Right lobe of liver (tissue), 6 donors: ENCODE measurements at places on chromosomes 1 and 21. TPM values are rescaled to one million over a fixed set of nuclear protein-coding genes. Genes with fewer than 3 reads are reported as not detected.
A peak's percentile ranks its signal among the peaks of the same experiment; 100 is the strongest.

DNA sequence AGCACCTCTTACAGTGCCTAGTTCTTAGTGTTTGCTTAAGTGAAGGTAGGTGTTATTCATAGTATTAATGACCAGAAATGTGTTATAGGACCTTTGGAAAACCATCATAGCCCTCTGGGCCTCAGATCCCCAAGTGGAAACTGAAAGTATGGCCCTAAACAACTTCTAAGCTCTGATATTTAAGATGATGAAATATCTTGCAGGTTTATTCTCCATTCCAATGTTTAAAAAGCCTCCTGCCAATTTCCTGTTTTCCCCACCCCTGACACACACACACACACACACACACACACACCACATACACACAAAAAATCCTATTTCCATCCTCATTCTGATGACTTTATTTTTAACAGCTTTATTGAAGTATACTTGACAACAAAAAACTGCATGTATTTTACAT lies 108.2 kb downstream of the DIRAS3 start:
- no peaks in the 10 kb centered on the region for H3K36me3 ChIP-seq
- no peak overlapping the region for H3K4me3 ChIP-seq
- H3K27ac ChIP-seq = no peak overlapping the region
- DNase-seq = no peak
- H3K4me1 ChIP-seq = no peaks in the 10 kb centered on the region

GRCh38 chr1:157166590-157166989 lies 28.4 kb upstream of the ETV3 start:
- H3K36me3 ChIP-seq = no peaks in the 10 kb centered on the region
- no peak overlapping the region for H3K4me3 ChIP-seq
- H3K4me1 ChIP-seq = no peaks in the 10 kb centered on the region
- no peak overlapping the region for H3K27ac ChIP-seq
- no peaks in the 10 kb centered on the region for H3K27me3 ChIP-seq
- no peak for DNase-seq

GRCh38 chr1:14661222-14661621 lies 62.7 kb downstream of the KAZN start:
- no peak for DNase-seq
- H3K36me3 ChIP-seq = no peaks in the 10 kb centered on the region

Gene MRPL9
- total RNA-seq = 28.5 TPM

Gene FMOD
- total RNA-seq = 9.0 TPM

DNA sequence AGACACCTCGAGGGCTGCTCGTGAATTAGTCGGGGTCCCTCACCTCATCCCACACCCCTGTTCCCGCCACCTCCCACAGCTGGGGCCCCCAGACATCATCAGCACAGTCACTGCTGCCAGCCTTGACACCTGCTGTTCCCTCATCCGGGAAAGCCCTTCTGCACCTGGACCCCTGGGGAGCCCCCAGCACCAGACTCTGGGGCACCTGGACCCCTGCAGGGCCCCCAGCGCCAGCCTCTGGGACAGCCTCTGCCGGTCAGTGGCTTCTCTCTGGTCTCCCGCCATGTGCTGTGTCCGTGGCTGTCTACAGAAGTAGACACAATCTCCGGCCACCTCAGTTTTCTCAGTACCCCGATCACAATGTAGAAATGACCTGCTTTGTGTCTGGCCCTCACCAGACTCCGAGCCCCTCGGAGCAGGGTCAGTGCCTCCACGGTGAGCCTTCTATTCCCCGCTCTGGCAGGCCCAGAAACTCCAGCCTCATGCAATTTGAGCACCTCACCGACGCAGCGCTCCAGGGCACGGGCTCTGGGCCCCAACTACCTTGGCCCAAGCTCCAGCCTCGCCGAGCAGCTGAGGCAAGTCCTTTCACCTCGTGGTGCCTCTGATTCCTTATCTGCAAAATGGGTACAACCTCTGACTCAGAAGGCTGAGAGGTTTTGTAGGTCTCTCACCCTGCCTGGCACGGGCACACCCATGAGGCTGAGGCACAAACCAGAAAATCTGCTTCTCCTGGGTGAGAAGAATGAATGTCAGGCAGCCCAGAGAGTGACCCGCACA lies 84.7 kb downstream of the RIPK4 start:
- H3K4me1 ChIP-seq = peaks cover 12% of the 10 kb centered on the region
- no peak overlapping the region for H3K27ac ChIP-seq
- H3K36me3 ChIP-seq = no peaks in the 10 kb centered on the region
- no peak for DNase-seq
- H3K27me3 ChIP-seq = no peaks in the 10 kb centered on the region
- no peak overlapping the region for H3K4me3 ChIP-seq

DNA sequence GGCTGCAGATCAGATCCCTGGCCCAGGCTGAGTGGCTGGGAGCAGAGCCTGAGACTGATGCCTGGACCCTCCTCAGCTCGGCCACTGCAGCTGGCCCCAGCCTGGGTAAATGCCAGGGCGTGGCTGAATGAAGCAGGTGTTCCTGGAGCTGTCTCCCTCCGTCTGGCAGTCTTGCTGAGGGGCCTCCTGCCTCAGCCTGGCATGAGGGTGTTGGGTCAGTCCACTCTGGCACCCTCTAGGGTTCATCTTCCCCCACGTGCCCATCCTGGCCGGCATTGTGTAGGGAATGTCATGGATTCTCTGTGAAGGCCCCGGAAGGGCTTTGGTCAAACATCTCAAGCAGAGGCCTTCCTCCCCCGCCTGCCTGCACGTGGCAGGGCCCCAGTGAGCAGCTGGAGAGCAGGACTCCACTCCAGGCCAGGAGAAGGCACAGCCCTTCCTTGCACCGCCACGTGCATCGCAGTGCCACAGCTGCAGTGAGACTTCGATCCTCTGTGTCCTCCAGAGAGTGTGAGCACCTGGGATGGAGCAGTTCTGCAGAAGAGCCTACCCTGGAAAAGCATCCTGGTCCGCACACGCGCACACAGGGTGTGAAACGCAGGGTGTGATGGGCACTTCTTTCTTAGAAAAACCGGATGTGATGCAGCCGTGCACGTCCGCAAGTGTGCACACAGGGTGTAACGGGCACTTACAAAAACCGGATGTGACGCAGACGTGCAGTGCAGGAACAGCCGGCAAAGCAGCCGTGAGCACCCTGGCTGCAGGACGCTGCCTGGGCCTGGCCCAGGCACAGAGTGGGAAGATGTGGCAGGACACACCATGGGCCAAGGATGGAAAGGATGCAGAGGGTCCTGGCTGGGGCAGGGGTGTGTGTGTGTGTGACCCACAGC lies 4.6 kb upstream of the KRTAP10-4 start:
- DNase-seq = no peak
- no peak overlapping the region for H3K4me3 ChIP-seq
- no peaks in the 10 kb centered on the region for H3K36me3 ChIP-seq
- no peak overlapping the region for H3K27ac ChIP-seq
- no peaks in the 10 kb centered on the region for H3K4me1 ChIP-seq

Gene CNN3
- total RNA-seq = 90.5 TPM

GRCh38 chr1:6260961-6261614 lies at the start of gene GPR153:
TSS of gene GPR153 (minus strand) at chr1:6261098. CDS start at chr1:6254905, 6,193 bp downstream.
- DNase-seq = peak; percentile 56
- H3K27me3 ChIP-seq = no peaks in the 10 kb centered on the region
- H3K4me1 ChIP-seq = no peaks in the 10 kb centered on the region
- no peaks in the 10 kb centered on the region for H3K36me3 ChIP-seq

DNA sequence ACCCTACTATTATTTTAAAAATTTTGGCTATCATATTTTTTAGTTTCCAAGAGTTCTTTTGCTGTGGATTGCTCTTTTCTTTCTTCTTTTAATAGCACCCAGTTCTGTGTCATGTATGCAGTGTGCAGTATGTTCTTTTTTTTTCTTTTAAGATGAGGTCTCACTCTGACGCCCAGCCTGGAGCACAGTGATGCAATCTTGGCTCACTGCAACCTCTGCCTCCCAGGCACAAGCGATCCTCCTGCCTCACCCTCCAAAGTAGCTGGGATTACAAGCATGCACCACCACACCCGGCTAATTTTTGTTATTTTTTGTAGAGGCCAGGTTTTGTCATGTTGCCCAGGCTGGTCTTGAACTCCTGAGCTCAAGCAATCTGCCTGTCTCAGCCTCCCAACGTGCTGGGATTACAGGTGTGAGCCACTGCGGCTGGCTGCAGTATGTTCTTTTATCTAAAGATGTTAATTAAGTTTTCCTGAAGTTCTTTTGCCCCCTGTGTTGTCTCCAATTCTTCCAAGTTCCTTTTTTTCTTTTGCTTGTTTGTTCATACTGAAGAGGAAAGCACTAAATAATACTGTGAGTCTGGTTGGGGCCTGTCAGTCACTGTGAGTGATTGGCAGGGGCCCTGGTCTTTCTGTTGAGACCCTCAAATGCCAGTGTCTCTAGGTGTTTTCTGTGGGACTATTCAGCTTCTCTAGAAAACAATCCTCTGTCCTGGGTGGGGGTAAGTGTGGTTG lies 17.5 kb upstream of the TTC22 start:
- H3K27ac ChIP-seq = no peak overlapping the region
- DNase-seq = no peak
- H3K4me3 ChIP-seq = no peak overlapping the region
- H3K4me1 ChIP-seq = no peaks in the 10 kb centered on the region
- no peaks in the 10 kb centered on the region for H3K27me3 ChIP-seq

DNA sequence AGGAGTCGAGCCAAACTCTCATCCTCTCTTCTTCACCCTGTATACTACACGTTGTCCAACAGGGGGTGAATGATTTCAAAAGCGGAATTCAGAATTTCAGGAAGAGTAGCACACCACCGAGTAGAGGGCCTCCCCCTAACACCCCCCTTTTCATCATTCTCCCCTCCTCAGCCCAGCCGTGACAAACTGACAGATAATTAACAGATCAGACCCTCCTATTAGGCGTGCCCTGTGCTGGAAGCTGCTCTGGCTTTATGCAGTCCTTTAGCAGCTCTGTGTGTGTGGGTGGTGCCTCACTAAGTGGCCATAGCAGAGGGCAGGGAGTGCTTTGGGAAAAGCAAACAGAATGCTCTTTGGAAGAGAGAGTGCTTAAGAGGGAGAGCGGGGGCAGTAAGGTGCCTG lies 44.3 kb downstream of the PEX14 start:
- H3K27ac ChIP-seq = no peak overlapping the region
- H3K4me1 ChIP-seq = no peaks in the 10 kb centered on the region
- H3K4me3 ChIP-seq = no peak overlapping the region
- no peaks in the 10 kb centered on the region for H3K36me3 ChIP-seq
- peak; percentile 64 for DNase-seq
- H3K27me3 ChIP-seq = no peaks in the 10 kb centered on the region

- H3K4me1 ChIP-seq = no peaks in the 10 kb centered on the region
- no peak overlapping the region for H3K4me3 ChIP-seq
- no peak for DNase-seq
Measured at GRCh38 chr1:6724517-6725141, 23.0 kb upstream of the DNAJC11 start.

DNA sequence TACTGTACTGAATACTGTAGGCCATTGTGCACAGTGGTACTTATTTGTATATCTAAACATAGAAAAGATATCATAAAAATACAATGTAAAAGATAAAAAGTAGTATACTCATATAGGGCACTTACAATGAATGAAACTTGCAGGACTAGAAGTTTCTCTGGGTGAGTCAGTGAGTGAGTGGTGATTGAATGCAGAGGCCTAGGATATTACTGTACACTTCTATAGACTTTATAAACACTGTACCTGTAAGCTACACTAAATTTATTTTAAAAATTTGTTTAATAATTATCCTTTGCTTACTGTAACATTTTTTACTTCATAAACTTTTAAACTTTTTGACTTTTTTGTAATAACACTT lies 82.5 kb downstream of the FGGY start:
- no peak overlapping the region for H3K27ac ChIP-seq
- no peaks in the 10 kb centered on the region for H3K27me3 ChIP-seq
- no peak overlapping the region for H3K4me3 ChIP-seq
- DNase-seq = no peak
- H3K36me3 ChIP-seq = no peaks in the 10 kb centered on the region

GRCh38 chr21:22725436-22725835 lies 1727.2 kb downstream of the NCAM2 start:
- no peak overlapping the region for H3K4me3 ChIP-seq
- H3K27me3 ChIP-seq = no peaks in the 10 kb centered on the region
- H3K27ac ChIP-seq = no peak overlapping the region
- DNase-seq = no peak
- H3K36me3 ChIP-seq = no peaks in the 10 kb centered on the region
- H3K4me1 ChIP-seq = no peaks in the 10 kb centered on the region

DNA sequence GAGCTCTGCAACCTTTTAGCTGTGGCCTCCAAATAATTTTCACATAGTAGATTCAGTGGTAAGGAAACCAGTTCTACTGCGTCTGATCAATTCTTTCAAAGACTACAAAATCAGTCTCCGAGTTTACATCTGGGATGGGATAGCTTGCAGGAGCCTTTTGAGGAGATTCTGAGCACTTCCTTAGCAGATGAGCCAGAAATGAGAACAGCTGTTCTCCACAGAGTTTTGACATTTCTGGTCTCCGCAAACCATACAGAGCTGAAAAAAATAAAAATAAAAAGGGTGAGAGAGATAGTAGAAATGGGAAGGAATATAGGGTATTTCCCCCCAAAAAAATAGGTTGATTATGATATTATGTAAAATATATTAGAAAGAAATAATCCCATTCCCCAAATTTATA lies 119.3 kb downstream of the LYPLAL1 start:
- no peak overlapping the region for H3K27ac ChIP-seq
- H3K27me3 ChIP-seq = no peaks in the 10 kb centered on the region
- peaks cover 7% of the 10 kb centered on the region for H3K4me1 ChIP-seq

DNA sequence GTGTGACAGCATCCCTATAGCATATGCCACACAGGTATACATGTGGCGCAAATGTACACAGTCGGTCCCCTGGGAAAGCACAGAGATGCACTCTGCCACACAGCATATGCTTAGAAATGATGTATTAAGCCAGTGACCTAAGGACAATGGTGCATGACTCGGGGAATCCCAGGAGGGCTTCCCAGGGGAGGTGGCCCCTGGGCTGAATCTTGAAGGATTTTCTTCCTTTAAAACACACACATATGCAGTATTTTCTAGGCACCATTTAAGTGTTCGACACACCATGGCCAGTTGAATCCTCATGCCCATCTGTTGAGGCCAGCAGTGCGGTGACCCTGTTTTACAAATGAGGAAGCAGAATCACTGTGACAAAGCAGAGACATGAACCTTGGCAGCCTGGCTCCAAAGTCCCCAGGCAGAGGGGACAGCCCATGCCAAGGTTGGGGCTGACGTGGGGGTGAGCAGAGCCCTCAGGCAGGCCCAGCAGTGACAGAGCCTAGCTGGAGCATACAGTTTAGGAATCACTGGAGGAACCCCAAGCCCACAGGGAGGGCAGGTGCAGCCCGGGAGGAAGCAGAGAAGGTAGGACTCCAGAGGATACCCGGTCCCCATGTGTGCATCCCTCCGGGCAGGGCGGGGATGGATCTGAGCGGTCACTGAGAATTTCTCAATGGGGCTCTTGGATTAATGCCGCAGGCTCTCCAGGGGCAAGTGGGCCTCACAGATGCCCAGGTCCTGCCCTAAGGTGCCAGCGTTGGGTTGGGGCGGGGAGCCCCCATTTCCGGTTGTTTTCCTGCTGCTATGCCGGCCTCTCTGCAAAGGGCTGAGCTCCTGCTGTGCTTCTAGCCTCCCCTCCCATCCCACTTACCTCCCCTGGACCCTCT lies 28.4 kb downstream of the WNT3A start:
- no peaks in the 10 kb centered on the region for H3K27me3 ChIP-seq
- no peaks in the 10 kb centered on the region for H3K4me1 ChIP-seq
- no peak overlapping the region for H3K27ac ChIP-seq
- DNase-seq = no peak
- H3K36me3 ChIP-seq = no peaks in the 10 kb centered on the region
- H3K4me3 ChIP-seq = no peak overlapping the region

Gene DCST2
- total RNA-seq = 1.4 TPM
